ENCODE measurements at places on chromosomes 11 and 22. TPM values are rescaled to one million over a fixed set of nuclear protein-coding genes. Genes with fewer than 3 reads are reported as not detected.
A peak's percentile ranks its signal among the peaks of the same experiment; 100 is the strongest.

The HBG2 gene
- not detected for total RNA-seq

The SMTNL1 gene
- total RNA-seq, result not detected

- peak; percentile 67 for DNase-seq
These were observed 75.4 kb downstream of the AASDHPPT start for GRCh38 chr11:106152824-106153223.

GRCh38 chr11:80155412-80156017 lies 714.7 kb upstream of the TENM4 start:
- peak; percentile 41 for DNase-seq

DNA sequence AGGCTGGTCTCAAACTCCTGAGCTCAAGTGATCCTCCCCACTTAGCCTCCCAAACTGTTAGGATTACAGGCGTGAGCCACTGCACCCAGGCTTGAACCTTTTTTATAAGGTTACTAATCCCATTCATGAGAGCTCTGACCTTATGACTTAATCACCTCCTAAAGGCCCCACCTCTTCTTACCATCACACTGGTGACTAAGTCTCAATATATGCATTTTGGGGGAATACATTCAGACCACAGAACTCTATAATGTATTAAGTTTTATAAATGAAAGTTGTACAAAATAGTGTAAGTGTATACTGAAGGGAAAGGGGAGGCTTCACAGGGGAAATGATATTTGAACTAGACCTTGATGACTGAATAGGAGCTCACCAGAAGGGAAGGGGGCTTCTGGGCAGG lies 28.4 kb upstream of the RBFOX2 start:
- DNase-seq, result peak; percentile 60

- no peak for DNase-seq
These were observed 84.3 kb downstream of the SNX19 start for GRCh38 chr11:130831976-130832375.

DNA sequence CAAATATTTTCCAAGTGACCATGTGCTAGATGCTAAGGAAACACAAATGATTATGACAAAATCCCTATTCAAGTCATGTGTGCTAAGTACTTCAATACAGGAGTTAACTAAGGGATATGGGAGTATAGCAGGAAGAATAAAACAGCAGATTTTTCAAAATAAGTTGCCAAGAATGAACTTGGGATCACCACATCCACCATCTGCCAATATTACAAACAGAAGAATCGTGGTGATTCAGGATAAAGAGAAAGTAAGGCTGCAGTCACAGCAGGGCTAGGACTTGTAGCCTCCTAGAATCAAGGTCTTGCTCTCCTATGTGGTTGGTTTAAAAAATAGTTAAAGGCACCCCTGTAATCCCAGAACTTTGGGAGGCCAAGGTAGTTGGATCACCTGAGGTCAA lies 34.3 kb downstream of the MRTFA start:
- DNase-seq, result peak; percentile 56

- DNase-seq, result no peak
These were observed 25.3 kb downstream of the RPUSD4 start for GRCh38 chr11:126186025-126186698.

DNA sequence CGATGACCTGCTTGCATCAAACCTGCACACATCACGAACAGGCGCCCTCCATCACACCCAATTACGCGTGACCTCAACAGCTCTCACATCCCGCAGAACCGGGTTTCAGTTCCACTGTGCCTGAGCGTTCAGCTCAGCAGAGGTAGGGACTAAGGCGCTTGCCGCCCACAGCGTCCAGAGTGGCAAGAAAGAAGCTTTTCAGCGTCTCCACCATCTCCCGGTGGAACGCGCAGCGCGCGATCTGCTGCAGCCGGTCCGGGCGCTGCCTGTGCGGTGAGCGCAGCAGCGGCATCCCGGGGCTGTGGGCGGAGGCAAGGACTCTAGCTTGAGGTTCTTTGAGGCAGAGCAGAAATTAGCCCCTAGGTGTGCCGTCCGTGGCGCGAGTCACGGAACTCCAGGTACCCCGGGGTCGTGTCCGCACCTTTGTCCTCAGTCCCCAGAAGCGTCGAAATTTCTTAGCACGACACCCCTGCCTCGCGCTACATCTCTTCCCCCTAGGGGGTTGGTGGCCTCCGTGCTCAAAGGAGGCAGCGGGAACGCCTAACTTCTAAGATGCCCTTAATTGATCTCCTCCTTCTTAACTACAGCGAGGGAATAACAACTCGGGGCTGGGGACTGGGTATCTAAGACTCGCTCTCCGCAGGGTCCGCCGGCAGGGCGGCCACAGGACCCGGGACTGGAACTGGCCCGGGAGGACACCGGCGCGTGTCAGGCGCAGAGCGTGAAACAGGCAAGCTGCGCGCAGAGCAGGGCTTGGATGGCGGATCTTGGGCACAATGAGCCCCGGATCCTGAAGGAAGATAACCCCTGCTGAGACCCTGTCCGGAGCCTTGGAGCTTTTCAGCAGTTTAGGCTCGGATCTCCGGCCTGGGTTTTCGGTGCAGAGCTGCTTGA lies 1.7 kb upstream of the CALCA start:
- peak; percentile 47 for DNase-seq

DNA sequence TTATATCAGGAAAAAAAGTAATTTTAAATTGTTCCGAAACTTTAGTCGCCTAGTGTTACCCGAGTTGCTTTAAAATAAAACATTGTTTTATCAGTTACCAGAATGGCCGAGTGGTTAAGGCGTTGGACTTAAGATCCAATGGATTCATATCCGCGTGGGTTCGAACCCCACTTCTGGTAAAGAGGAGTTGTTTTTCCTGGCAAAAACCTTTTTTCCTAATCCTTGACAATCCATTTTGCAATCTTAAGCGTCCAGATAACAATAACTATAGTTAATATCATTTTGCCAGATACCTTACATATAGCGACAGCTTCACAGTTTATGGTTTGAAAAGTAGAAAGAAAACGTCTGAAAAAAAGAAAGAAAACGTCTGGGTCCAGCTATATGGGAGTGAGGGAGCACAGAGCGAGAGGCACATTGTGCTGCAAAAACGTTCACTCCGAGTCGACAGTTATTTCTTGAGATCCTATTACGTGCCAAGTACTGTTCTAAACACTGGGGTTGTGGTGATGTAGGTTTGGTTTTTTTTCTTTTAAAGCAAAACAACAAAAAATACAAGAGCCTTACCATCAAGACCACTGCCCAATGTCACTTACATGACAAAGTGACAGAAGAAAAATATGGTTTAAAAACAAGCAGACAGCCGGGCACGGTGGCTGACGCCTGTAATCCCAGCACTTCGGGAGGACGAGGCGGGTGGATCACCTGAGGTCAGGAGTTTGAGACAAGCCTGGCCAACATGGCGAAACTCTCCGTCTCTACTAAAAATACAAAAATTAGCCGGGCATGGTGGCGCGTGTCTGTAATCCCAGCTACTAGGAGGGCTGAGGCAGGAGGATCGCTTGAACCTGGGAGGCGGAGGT lies 40.6 kb downstream of the OR4D9 start:
- peak; percentile 86 for DNase-seq
